ENCODE measurements at places on chromosomes 4 and X. TPM values are rescaled to one million over a fixed set of nuclear protein-coding genes. Genes with fewer than 3 reads are reported as not detected.

Gene SPANXC
- total RNA-seq, result 15.4 TPM

Gene MAGEH1
- 21.3 TPM for total RNA-seq

Gene AMER1
- total RNA-seq, result 0.24 TPM

Gene ARX
- total RNA-seq, result not detected

Gene UGT2A1
- total RNA-seq, result not detected

Gene TEC
- total RNA-seq, result 0.24 TPM

Gene FGD1
- total RNA-seq, result 2.5 TPM

Gene TACR3
- not detected for total RNA-seq

Gene TMA16
- total RNA-seq, result 61.6 TPM

Gene MCF2
- 0.11 TPM for total RNA-seq

Gene UGT2B15
- total RNA-seq, result not detected

Gene OPRPN
- not detected for total RNA-seq

Gene WDFY3
- total RNA-seq, result 6.3 TPM

Gene PDLIM3
- 18.9 TPM for total RNA-seq

Gene PABPC1L2A
- not detected for total RNA-seq

Gene NR3C2
- not detected for total RNA-seq

Gene DEFB131A
- not detected for total RNA-seq

Gene HTRA3
- 0.27 TPM for total RNA-seq

Gene TCEAL2
- total RNA-seq, result 9.1 TPM

Gene MYOZ2
- not detected for total RNA-seq

Gene SMC1A
- 27.3 TPM for total RNA-seq

Gene PABPC1L2B
- total RNA-seq, result 0.06 TPM

Gene CENPE
- total RNA-seq, result 38.3 TPM

Gene TMEM156
- 33.7 TPM for total RNA-seq

Gene FAM156A
- total RNA-seq, result 21.7 TPM

Gene XG
- not detected for total RNA-seq

Gene RUFY3
- total RNA-seq, result 8.3 TPM

Gene TMPRSS11B
- total RNA-seq, result not detected

Gene ATP7A
- total RNA-seq, result 3.5 TPM

Gene KIT
- total RNA-seq, result not detected

Gene PCDH18
- total RNA-seq, result 2.6 TPM

Gene DCLK2
- 13.5 TPM for total RNA-seq

Gene NWD2
- not detected for total RNA-seq

Gene EDNRA
- 0.11 TPM for total RNA-seq

Data from Daoy (cell line).